ENCODE measurements at places on chromosomes 6 and 20.

- peaks cover 12% of the 10 kb centered on the region for H3K27me3 ChIP-seq
- peaks cover 22% of the 10 kb centered on the region for H3K4me1 ChIP-seq
- H3K36me3 ChIP-seq = no peaks in the 10 kb centered on the region
- no peak overlapping the region for H3K27ac ChIP-seq
- no peak overlapping the region for H3K4me3 ChIP-seq
- DNase-seq = no peak
These were observed 207.2 kb upstream of the SSTR4 start for GRCh38 chr20:22827916-22828315.

DNA sequence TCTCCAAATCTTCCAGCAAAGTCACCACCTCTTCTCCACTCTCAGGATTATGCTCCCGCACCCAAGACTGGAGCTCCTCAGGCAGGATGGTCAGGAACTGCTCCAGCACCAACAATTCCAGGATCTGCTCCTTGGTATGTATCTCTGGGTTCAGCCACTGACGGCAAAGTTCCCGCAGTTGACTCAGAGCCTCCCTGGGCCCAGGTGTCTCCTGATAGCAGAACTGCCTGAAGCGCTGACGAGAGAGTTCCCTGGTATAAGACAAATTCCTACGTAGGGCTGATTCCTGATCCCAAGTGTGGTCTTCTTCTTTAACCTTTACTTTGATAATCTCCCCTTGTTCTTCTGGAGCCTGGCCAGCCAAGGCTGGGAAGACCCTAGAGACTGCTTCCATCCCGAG, 60.6 kb downstream of the GPX5 start:
- H3K27me3 ChIP-seq = peaks cover 5% of the 10 kb centered on the region
- no peak for DNase-seq
- H3K27ac ChIP-seq = peak overlapping the region; percentile 34

GRCh38 chr6:129351807-129352206, 358.2 kb downstream of the ARHGAP18 start:
- no peak overlapping the region for H3K27ac ChIP-seq
- DNase-seq = no peak
- H3K36me3 ChIP-seq = no peaks in the 10 kb centered on the region
- no peak overlapping the region for H3K4me3 ChIP-seq

DNA sequence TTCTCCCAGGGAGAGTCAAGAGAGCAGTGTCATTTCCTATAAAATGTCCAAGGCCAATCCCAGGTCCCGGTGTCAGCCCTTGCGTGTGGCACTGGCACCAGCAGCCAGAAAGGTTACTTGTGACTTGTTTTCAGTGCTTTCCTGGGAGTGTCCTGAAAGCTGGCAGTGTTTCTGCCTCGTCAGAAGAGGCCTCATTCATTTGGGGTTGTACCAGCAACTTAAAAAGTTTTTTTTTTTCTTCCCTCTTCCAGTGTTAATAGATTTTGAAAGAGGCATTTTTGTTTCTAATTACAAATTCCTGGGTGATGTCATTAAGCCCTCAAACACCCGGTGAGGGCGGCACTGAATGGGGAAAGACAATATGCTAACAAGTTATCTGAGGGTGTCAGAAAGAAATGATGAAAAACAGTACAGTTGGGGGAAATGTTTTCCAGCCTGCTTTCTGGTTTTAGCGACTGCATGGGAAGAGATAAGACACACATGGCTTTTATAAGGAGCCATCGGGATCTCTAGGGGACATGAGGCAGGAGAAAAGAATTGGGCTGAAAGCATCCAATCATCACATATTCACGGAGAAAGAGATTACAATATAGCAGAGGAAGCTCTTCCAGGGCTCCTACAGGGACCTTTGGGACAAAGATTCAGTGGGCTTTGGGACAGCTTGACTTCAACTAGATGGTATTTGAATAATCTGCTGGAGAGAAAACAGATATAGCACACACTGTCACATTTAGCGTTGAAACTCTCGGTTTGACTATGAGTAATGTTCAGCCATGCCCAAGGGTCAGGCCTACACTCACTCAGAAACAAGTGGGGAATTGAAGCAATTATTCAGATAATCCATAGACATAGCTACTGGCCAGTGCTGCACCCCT, 153.0 kb downstream of the BCAS1 start:
- H3K4me1 ChIP-seq = peaks cover 46% of the 10 kb centered on the region
- H3K4me3 ChIP-seq = no peak overlapping the region
- peaks cover 18% of the 10 kb centered on the region for H3K27me3 ChIP-seq
- H3K36me3 ChIP-seq = no peaks in the 10 kb centered on the region
- DNase-seq = no peak

- peaks cover 36% of the 10 kb centered on the region for H3K4me1 ChIP-seq
- H3K4me3 ChIP-seq = no peak overlapping the region
- no peak for DNase-seq
- H3K36me3 ChIP-seq = no peaks in the 10 kb centered on the region
These were observed 22.4 kb downstream of the SDCBP2 start for GRCh38 chr20:1306316-1307135.
